ENCODE measurements at places on chromosomes 11 and 22.

DNA sequence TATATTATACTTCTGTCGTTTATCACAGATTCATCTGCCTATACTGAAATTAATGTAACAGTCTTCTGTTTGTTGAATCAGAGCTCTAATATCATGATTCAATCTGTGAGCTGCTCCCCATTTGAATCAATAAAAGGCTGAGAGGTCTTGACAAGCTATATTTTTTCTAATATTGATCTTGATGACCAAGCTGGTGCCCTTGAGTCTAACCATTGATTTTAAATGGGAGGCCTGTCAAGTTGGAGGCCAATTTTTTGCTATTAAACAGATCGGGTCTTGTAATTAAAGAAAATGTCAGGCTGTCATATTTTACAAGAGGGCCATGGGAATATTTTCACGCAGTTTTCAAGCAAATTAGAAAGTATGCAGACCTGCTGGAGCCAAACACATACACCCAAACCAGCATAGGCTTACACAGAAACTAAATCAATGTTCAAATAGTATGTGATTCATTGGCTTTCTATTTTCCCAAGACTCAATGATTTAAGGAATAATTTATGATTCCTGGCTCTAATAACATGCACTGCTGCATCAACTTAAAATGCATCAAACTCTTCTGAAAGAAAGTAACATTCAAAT, 286.9 kb downstream of the CNTN5 start:
- DNase-seq = no peak

DNA sequence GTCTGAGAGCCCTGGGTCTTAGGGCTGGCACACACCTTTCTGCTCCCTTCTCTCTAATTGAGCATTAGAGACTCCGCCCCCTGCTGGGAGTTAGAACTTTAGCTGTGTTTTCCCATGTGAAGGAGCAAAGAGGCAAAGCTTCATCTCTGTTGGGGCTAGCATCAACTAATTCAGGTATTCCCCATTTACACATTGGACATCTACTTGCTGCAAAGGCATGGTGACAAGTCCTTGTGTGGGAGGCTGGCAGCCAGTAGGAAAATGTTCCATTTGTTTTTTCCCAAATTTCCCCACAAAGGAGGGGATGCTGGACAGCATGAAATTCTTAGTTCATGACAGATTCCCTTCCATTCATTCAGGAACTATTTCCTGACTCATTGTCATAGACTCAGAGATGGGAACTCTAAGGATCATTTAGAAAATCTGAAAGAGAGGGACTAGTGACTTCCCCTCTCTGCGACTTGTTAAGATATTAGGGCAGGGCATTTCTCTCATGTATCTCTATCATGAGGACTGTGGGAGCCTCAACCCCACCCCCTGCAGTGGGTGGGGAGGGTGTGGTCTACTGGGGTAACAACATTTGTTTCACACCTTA, 3.6 kb downstream of the CD44 start:
- DNase-seq = no peak

GRCh38 chr22:32799496-32799895, 2.0 kb upstream of the TIMP3 start:
- DNase-seq = no peak

DNA sequence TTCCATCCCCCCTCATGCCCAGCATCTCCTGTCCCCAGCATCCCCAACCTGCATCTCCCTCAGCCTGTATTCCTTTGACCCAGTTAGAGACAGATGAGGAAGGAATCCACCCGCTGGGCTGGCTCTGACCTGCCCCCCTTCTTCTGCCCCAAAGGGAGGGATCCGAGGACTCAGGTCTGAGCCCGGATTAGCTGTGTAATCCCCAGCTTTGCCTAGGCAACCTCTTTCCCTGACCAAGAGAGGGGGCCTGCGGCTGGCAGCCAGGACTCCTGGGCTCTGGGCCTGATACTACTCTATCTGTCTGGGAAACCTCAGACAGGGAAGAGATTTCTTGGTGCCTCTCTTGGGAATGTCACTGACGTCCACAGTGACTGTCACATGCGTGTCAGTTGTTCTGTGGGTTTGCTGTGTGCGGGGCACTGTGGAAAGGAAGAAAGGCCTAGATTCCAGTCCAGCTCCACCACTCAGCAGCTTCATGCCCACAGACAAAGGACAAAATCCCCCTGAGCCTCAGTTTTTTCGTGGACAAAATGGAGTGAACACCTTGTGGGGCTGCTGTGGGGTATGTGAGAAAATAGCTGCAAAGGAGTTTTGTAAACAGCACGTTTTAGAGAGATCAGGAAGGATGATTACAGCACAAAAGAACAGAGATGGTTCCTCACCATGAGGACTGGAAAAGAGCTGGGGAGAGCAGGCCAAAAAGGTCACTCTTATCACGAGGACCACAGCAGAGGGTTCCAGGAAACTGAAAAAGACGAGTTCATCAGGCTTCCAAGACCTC, 1.3 kb upstream of the NDUFV1 start:
- DNase-seq = no peak

DNA sequence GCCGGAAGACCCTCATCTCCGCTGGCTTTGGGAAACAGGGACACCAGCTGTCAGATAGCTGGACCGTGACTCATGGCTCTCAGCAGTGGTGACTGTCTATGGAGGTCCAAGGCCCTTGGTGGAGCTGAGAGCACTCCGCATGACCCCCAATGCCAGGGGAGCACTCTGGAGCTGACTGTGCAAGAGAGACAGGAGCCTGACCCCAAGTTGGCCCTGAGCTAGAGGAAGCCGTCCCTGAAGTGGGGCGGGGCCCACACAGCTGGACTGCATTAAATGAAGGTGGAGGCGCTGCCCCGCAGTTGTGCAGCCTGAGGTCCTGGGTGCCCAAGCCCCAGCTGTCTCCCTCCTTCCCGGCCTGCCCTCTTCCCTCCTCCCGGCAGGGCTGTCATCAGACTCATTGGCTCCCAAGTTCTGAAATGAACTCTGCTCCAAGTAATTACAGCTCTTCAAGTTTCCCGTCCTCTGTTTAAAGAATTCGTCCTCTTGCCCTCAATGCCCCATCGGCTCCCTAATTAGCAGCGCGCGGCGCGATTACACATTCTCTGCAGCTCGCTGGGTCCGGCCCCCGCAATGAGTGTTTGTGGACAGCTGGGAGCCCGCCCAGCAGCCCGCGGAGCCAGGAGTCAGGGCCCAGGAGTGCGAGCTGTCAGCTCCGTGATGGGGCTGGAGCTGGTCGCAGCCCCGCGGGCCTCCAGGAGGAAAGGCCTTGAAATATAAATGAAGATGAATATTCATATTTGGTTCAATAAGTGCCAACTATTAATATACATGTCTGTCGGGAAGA, 93.2 kb upstream of the LMO1 start:
- no peak for DNase-seq

DNA sequence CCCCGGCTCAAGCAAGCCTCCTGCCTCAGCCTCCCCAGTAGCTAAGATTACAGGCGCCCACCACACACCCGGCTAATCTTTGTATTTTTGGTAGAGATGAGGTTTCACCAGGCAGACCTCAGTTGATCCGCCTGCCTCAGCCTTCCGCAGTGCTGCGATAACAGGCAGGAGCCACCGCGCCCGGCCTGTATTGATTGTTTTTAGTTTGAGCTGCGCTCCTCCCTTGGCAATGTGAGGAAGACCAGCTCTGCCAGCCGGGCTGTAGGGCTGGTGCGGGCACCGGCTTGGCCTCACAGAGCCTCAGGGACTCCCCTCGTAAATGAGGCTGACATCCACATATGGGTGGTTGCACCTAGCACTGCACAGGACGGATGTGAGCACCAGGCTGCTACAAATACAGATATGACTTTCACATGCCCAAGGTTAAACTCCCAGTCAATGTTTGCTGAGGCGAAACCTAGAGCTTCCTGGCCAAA, 7.5 kb upstream of the SLC2A11 start:
- no peak for DNase-seq

- DNase-seq = no peak
Observed at GRCh38 chr11:71086687-71087258, 165.6 kb downstream of the SHANK2 start.

DNA sequence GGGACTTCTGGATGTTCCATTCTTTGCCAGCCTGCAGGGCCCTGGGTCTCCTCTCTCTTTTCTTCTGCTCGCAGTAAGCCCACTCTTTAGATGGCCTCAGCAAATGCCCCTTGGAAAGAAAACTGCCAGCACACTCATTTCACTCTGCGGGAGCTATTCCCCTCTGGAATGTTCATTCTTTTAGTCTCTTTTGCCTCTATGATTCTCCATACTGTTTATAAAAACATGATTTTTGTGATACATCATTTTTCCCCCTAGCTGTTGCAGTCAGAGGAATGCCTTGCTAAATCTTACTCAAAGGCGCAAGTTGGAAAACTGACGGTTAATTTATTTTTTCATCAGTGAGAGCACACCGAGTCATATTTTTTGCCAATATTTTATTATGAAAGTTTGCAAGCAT, 184.9 kb downstream of the SNX19 start:
- no peak for DNase-seq

DNA sequence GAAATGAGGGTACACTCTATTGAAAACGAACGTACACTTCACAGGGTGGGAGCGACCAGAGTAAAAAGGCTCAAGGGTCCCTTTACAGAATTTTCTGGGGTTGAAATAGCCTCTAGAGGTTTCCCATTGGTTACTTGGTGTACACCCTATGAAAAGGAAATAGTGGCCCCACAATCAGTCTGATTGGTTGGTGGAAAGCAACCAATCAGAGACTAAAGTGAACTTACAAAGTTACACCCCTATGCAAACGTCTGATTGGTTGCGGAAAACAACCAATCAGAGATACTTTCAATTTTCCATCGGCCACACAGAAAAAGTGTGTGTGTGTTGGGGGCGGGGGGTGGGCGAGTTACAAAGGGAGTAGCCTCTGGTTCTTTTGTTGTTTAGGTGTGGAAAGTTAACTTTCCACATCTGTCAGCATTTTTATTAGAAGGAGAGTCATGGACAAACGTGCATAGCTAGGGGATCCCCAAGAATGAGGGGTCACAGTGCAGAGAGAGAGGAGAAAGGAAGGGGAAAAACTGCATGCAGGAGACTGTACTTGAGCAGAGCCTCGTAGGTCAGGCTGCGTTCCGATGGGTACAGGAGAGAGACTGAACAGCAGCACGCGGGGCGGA, 1152.1 kb downstream of the TBC1D22A start:
- DNase-seq = no peak

DNA sequence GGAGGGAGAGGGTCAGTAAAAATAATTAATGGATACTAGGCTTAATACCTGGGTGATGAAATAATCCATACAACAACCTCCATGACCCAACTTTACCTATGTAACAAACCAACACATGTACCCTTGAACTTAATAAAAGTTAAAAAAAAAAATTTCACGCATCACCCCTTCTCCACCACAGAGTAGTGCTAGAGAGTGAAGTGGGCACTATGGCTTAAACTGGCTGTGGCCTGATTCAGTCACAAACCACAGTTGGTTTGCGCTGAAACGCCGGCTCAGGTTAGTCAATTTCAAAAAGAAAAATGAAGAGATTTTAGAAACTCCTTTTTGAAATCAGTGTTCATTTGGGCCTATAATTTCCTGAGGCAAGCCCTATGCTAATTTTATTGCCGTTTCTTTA, 144.3 kb downstream of the TRPC6 start:
- DNase-seq = no peak

- no peak for DNase-seq
Observed at GRCh38 chr11:102516179-102516578, 14.4 kb downstream of the MMP7 start.

GRCh38 chr11:121321614-121322243, 29.2 kb downstream of the SC5D start:
- DNase-seq = no peak

DNA sequence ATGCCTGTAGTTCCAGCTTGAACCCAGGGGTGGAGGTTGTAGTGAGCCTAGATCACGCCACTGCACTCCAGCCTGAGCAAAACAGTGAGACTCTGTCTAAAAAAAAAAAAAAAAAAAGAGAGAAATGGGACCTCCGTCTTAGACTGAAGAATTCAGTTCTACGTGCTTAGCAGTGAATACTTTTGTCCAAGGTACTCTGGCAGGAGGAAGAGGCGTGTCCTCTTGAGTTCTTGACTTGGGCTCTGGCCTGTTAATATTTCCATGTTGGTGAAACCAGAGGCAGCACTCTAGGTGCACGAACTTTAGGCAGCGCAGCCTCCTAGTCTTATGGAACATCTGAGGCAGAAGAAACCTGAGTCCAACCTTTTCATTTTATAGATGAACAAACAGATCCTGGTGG, 2.4 kb downstream of the HMBS start:
- DNase-seq = no peak

DNA sequence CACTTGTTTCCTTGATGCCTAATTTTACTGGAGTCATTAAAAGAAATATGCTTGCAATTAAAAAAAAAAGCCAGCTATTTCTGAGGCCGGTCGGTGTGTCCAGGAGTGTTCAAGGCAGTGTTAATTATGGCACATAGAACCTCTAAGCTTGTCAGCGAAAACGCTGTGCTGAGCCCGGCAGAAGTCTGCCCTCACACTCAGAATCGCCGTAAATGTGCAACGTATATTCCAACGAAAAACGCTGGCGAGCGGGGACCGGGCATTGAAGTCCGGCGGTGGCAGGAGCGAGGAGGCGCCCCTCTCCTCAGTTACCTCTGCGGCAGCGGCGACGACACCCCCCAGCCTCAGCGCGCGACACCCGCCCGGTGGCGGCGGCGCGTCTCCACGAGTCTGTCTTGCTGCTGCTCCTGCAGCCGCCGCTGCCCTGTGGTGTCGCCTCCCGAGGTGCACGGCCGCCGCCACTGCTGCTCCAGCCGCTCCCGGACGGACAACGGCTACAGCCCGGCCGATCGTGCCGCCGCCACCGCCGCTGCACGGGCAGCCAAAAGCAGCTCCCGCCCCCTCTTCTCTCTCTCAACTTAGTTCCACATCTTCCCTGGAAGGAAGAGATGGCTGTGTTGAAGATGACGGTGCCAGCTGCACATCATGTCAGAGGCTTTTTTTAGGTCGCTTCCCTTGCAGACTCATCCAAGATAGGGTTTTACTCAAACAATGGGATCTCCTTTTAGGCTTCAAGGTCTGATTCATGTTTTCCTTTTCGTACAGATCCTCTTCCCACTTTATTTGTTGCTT, 56.0 kb downstream of the JAM3 start:
- no peak for DNase-seq

GRCh38 chr11:104104664-104105063, 59.3 kb downstream of the PDGFD start:
- no peak for DNase-seq

DNA sequence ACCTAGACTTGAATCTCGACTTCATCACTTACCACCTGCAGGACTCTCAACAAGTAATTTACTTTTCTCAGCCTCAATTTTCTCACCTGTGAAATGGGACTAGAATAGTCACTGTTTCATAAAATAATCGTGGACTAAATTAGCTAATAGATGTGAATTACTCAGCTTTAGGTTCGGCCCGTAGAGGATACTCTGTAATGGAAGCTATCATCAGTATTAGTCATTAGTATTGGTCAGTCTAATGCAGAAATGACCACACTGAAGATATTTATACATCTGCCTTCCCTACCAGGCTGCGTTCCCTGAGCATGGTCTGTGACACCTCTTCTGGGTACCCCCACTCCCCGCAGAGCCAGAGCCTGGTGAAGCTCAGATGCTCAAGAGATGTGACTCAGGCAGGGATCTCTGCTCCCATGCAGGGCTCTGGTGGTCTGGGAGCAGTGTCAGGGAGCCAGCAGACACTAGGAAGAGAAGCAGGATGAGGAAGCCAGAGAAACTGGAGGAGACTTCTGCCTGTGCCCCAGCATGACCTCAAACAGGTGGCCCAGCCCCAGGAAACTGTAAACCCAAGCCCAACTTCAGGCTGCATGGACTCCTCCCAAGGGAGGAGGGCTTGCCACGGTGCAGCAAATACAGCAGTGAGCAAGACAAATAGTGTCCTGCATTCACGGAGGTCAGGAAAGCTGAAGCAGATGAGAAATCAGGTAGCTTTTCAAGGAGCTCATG, 88.0 kb upstream of the E2F8 start:
- DNase-seq = no peak

- no peak for DNase-seq
Observed at GRCh38 chr22:39723463-39723862, 152.9 kb downstream of the CACNA1I start.

- no peak for DNase-seq
Observed at GRCh38 chr11:11605821-11606450, 15.9 kb downstream of the GALNT18 start.
